ENCODE measurements at places on chromosomes 16 and 17.

DNA sequence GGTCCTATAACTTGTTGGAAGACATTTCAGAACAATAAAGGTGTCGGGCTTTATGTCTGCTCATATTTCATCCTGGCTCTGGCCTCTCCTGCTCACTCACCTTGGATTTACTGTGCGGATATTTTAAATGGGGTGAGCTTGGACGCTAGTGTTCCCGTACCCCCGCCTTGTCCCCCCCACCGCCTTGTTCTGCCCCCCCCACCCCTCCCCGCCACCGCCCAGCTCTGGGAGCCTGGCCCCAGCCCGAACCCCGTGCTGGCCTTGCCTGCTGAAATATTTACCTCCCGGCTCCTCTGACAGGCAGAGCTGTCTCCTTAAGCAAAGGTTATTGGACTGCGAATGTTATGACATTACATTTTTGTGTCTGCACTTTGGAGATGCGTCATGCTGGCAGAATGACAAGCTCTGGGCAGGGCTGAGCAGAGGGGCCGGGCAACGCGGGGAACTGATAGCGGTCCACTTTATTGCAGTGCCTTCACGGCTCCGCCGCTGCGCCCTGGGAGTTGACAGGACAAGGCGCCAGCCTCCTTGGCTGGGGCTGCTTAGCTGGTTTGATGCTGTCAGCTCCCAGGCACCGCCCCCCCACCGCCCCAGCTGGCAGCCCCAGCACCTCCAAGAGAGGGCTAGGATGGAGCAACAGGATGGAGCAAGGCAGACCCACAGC is 222.5 kb upstream of the GSE1 start:
- no peak for DNase-seq

- DNase-seq, result peak; percentile 86
Measured at GRCh38 chr17:17818088-17818526, 18.7 kb downstream of the SREBF1 start.

DNA sequence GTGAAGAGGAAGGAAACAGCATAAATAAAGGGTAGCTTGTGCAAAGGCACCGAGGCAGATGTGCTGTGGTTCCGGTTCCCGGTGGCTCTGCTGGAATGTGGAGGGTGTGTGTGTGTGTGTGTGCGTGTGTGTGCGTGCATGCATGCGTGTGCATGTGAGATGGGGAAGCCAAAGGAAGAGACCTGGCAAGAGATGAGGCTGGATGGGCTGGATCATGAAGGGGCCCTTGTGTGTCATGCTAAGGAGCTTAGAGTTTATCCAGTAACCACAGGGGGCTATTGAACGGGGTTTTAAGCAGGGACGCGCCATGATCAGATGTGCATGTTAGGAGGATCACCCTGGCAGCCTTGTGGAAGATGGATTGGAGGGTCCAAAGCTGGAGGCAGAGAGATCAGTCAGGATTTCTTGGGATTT is 8.3 kb downstream of the WSCD1 start:
- no peak for DNase-seq

GRCh38 chr17:7437369-7437863 is 1.9 kb upstream of the FGF11 start:
- DNase-seq, result no peak

GRCh38 chr16:67451704-67452435 is 20.9 kb downstream of the HSD11B2 start:
- no peak for DNase-seq

DNA sequence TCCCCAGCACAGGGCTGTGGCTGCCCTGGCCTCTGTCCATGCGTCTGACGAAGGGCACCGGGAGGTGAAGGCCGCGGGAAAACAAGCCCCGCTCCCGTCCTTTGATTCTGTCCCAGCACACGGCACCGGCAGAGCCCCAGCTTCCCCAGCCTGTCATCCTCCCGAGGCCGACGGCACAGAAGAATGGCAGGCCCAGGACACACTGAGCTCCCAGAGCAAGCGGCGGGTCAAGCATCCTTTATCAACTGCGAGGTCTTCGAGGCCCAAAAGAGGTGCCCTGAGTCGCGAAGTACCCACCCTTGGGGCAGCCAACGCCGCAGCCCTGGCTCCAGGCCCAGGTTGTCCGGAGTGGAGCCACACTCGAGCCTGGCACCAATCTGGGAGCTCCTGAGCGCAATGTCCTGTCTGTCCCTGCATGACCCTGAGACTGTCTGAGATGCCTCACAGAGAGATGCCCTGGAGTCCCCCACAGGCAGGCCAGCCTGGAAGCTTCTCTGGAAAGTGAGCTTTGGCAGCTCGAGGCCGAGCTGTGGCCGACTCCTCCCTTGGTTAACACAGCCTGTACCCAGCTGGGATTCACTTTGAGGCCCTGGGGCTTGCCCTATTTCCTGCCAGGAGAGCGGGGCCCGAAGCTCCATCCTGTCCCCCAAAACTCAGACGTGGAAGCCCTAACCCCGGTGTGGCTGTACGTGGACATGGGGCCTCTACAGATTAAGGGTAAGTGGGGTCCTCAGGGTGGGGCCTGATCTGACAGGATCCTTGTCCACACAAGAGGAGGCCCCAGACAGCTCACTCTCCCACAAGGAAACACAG is 23.3 kb downstream of the SLC7A5 start:
- DNase-seq, result no peak

DNA sequence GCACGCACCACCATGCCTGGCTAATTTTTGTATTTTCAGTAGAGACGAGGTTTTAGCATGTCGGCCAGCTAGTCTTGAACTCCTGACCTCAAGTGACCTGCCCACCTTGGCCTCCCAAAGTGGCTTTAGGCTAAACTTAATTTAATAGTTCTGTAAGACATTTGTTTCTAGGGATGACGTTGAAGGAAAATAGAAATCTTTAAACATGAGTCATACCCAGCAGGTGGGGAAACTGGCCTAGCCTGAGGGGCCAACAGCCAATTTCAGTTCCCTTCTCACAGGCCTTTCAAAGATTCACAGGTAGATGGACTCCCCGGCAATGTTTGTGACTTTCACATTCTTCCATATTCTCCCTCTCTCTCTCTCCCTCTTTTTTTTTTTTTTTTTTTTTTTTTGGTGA is 18.1 kb upstream of the ITPRIPL2 start:
- peak; percentile 1 for DNase-seq

GRCh38 chr17:82531431-82531881 is 11.9 kb downstream of the FOXK2 start:
- DNase-seq, result no peak

- peak; percentile 47 for DNase-seq
Measured at GRCh38 chr17:78883089-78883532, 19.9 kb downstream of the CEP295NL start.

- DNase-seq, result no peak
Measured at GRCh38 chr17:40442392-40443195, 656 bp upstream of the IGFBP4 start.

GRCh38 chr17:15952048-15952532 is 7.2 kb downstream of the ADORA2B start:
- no peak for DNase-seq

DNA sequence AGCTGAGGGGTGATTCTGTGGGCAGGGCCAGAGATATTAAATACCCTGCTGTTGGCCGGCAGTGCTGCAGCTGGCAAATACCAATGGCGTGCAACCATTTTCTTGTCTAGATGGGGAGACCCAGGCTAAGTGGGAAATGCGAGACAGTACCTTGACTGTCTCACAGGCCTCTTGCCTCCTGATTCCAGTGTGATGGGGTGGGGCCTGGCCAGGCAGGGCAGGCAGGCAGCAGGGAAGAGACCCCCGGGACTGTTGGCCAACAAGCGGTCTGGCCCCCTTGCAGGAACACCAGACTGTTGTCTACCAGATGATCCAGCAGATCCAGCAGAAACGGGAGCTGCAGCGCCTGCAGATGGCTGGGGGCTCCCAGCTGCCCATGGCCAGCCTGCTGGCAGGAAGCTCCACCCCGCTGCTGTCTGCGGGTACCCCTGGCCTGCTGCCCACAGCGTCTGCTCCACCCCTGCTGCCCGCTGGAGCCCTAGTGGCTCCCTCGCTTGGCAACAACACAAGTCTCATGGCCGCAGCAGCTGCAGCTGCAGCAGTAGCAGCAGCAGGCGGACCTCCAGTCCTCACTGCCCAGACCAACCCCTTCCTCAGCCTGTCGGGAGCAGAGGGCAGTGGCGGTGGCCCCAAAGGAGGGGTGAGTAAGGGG is 5.7 kb upstream of the CISD3 start:
- DNase-seq, result no peak

DNA sequence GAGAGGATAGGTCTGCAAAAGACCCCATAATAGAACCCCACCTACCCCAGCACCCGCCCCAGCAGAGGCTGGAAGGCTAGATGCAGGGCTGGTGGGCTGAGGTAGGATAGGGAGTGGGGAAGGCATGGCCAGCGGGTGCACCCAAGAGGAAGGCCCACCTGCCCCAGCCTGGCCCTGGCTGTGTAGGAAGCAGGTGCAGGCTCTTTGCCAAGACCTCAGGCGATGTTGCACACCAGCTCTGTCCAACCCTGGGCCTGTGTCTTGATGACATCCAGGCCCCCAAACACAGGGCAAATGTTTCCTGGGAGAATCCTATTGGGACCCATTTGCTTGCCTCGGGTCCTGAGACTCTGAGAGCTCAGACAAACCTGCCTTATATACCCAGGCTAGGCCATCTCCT is 12.2 kb downstream of the UNC119 start:
- DNase-seq, result no peak

GRCh38 chr16:81729451-81729850 is 49.6 kb upstream of the PLCG2 start:
- DNase-seq, result peak; percentile 80

DNA sequence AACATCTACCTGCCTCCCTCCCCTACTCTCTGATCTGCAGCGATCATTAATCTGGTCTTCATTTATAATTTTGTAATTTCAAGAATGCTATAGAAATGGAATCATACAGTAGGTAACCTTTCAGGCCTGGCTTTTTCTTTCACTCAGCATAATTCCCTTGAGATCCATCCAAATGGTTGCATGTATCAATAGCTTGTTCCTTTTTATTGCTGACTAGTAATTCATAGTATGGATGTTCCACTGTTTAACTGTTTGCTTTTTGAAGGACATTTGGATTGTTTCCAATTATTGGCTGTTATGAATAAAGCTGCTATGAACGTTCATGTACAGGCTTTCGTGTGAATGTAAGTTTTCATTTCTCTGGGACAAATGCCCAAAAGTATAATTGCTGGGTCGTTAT is 125.2 kb downstream of the USP31 start:
- no peak for DNase-seq

- no peak for DNase-seq
Measured at GRCh38 chr17:75209061-75209460, 3.6 kb downstream of the NUP85 start.

GRCh38 chr17:47197821-47198220 is 8.7 kb upstream of the CDC27 start:
- DNase-seq, result no peak

GRCh38 chr17:7340179-7340578 is 3.9 kb downstream of the ACAP1 start:
- no peak for DNase-seq

Measured in Karpas-422 (cell line).